ENCODE measurements at places on chromosomes 3 and 15. TPM values are rescaled to one million over a fixed set of nuclear protein-coding genes. Genes with fewer than 3 reads are reported as not detected.

Gene RYR3
- total RNA-seq = 3.4 TPM

Gene LPP
- 53.3 TPM for total RNA-seq

Gene ONECUT1
- total RNA-seq = 6.1 TPM

Gene OR5K1
- not detected for total RNA-seq

Gene MRPL3
- total RNA-seq = 175 TPM

Gene GALNT15
- total RNA-seq = not detected

Gene ADAMTS7
- total RNA-seq = 43.1 TPM

Gene C3orf70
- 1.8 TPM for total RNA-seq

Gene LNP1
- 8.7 TPM for total RNA-seq

Gene MORC1
- not detected for total RNA-seq

Gene PLA2G4E
- total RNA-seq = not detected

Gene TRPM7
- total RNA-seq = 32.4 TPM

Gene KCNMB2
- total RNA-seq = not detected

Gene GRIP2
- total RNA-seq = 6.9 TPM

- peak overlapping the region; percentile 94 for H3K27ac ChIP-seq
- H3K27me3 ChIP-seq = no peaks in the 10 kb centered on the region
- H3K4me3 ChIP-seq = peak overlapping the region; percentile 91
- no peak for DNase-seq
- peaks cover 3% of the 10 kb centered on the region for H3K4me1 ChIP-seq
Observed at GRCh38 chr3:40452562-40452875, 4.6 kb upstream of the RPL14 start.

DNA sequence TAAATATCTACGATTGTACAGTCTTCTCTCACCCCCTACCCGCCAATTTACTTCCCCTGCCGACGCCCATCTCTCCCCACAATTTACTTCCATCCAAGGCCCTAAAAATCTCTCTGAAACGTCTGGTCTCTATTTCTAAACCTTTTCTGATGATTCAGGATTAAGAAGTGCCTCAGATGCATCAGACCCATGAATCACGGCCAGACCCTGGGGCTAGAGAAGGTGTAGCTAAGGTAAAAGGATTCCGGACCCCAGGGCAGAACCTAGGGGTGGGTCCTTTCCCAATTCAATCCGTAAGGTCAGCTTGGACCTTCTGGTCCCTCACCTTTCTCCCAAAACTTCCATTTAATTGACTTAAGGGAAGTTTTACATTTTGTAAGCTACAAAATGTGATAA, 46.4 kb downstream of the LRIG1 start:
- no peak overlapping the region for H3K27ac ChIP-seq
- H3K27me3 ChIP-seq = no peaks in the 10 kb centered on the region
- H3K4me3 ChIP-seq = no peak overlapping the region
- H3K4me1 ChIP-seq = no peaks in the 10 kb centered on the region
- H3K36me3 ChIP-seq = peaks cover 11% of the 10 kb centered on the region

- H3K4me3 ChIP-seq = no peak overlapping the region
- H3K36me3 ChIP-seq = no peaks in the 10 kb centered on the region
- no peaks in the 10 kb centered on the region for H3K4me1 ChIP-seq
- H3K27ac ChIP-seq = no peak overlapping the region
- H3K27me3 ChIP-seq = no peaks in the 10 kb centered on the region
Observed at GRCh38 chr3:126916546-126916945, 66.4 kb upstream of the PLXNA1 start.

GRCh38 chr3:187974871-187975271, 179.1 kb upstream of the LPP start:
- H3K4me3 ChIP-seq = no peak overlapping the region
- no peak overlapping the region for H3K27ac ChIP-seq
- peaks cover 3% of the 10 kb centered on the region for H3K36me3 ChIP-seq
- no peaks in the 10 kb centered on the region for H3K4me1 ChIP-seq
- DNase-seq = no peak
- no peaks in the 10 kb centered on the region for H3K27me3 ChIP-seq

GRCh38 chr3:62835554-62836236, 39.5 kb downstream of the CADPS start:
- H3K27ac ChIP-seq = no peak overlapping the region
- no peaks in the 10 kb centered on the region for H3K4me1 ChIP-seq
- H3K27me3 ChIP-seq = no peaks in the 10 kb centered on the region
- no peaks in the 10 kb centered on the region for H3K36me3 ChIP-seq

- H3K27ac ChIP-seq = no peak overlapping the region
- no peaks in the 10 kb centered on the region for H3K27me3 ChIP-seq
- no peak overlapping the region for H3K4me3 ChIP-seq
- no peak for DNase-seq
Observed at GRCh38 chr3:99686469-99686868, 48.1 kb downstream of the COL8A1 start.

GRCh38 chr3:185847506-185847905, 22.7 kb upstream of the IGF2BP2 start:
- no peak for DNase-seq
- no peaks in the 10 kb centered on the region for H3K4me1 ChIP-seq
- no peak overlapping the region for H3K4me3 ChIP-seq
- H3K36me3 ChIP-seq = no peaks in the 10 kb centered on the region
- H3K27ac ChIP-seq = no peak overlapping the region

- no peaks in the 10 kb centered on the region for H3K27me3 ChIP-seq
- H3K4me1 ChIP-seq = no peaks in the 10 kb centered on the region
- H3K4me3 ChIP-seq = no peak overlapping the region
Observed at GRCh38 chr3:173688216-173688842, 290.8 kb downstream of the NLGN1 start.

GRCh38 chr15:89566181-89566580, 9.1 kb upstream of the TICRR start:
- DNase-seq = no peak
- no peaks in the 10 kb centered on the region for H3K4me1 ChIP-seq
- H3K36me3 ChIP-seq = no peaks in the 10 kb centered on the region
- no peaks in the 10 kb centered on the region for H3K27me3 ChIP-seq
- H3K4me3 ChIP-seq = no peak overlapping the region
- H3K27ac ChIP-seq = no peak overlapping the region

- H3K36me3 ChIP-seq = no peaks in the 10 kb centered on the region
- no peak overlapping the region for H3K27ac ChIP-seq
- no peaks in the 10 kb centered on the region for H3K27me3 ChIP-seq
- no peaks in the 10 kb centered on the region for H3K4me1 ChIP-seq
Observed at GRCh38 chr3:114608293-114608692, 314.5 kb downstream of the TIGIT start.

- no peak overlapping the region for H3K27ac ChIP-seq
- no peaks in the 10 kb centered on the region for H3K36me3 ChIP-seq
- no peaks in the 10 kb centered on the region for H3K27me3 ChIP-seq
- no peak for DNase-seq
- H3K4me3 ChIP-seq = no peak overlapping the region
Observed at GRCh38 chr3:158846803-158847451, 45.1 kb downstream of the MFSD1 start.

GRCh38 chr3:50658416-50658815, 16.3 kb upstream of the DOCK3 start:
- no peak overlapping the region for H3K4me3 ChIP-seq
- H3K27me3 ChIP-seq = no peaks in the 10 kb centered on the region
- no peaks in the 10 kb centered on the region for H3K4me1 ChIP-seq
- H3K36me3 ChIP-seq = no peaks in the 10 kb centered on the region

GRCh38 chr15:44286814-44287452, 1.6 kb upstream of the GOLM2 start:
- no peaks in the 10 kb centered on the region for H3K36me3 ChIP-seq
- H3K27ac ChIP-seq = no peak overlapping the region
- no peaks in the 10 kb centered on the region for H3K4me1 ChIP-seq
- DNase-seq = no peak

- H3K27ac ChIP-seq = no peak overlapping the region
- H3K36me3 ChIP-seq = peaks cover 4% of the 10 kb centered on the region
- H3K4me3 ChIP-seq = no peak overlapping the region
- no peaks in the 10 kb centered on the region for H3K4me1 ChIP-seq
- no peak for DNase-seq
Observed at GRCh38 chr3:49706456-49707112, 12.9 kb downstream of the AMIGO3 start.

- no peak for DNase-seq
- H3K4me1 ChIP-seq = no peaks in the 10 kb centered on the region
- no peak overlapping the region for H3K27ac ChIP-seq
- H3K36me3 ChIP-seq = no peaks in the 10 kb centered on the region
Observed at GRCh38 chr15:36449084-36449661, 130.3 kb upstream of the CDIN1 start.

DNA sequence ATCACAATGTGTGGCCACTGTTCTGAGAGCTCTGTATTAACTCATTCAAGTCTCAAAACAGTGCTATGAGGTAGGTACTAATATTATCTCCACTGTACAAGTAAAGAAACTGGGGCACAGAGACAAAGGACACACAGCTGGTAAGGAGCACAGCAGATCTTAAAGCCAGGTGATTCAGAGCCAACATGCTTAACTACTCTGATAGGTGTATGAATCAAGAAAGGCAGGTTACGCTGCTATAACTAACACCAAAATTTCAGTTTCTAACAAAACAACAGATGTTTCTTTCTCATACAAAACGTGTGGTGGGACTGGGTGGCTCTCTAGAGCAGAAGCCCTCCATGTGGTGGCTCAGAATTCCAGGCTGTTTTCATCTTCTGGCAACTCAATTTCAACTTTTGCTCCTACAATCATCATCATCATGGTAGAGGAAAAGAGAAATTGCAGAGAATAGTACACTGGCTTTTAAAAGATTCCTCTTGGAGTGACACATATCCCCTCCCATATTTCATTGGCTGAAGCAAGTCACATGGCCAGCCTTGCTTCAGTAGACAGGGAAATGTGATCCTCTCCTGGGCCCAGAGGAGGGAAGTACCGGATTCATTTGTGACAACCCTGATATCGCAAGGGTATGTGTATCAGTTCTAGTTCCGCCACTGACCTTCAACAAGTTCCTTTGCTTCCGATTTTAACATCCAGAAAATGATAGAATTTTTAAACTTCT, 126.2 kb upstream of the PTX3 start:
- H3K4me1 ChIP-seq = no peaks in the 10 kb centered on the region
- no peaks in the 10 kb centered on the region for H3K27me3 ChIP-seq
- H3K27ac ChIP-seq = no peak overlapping the region
- H3K36me3 ChIP-seq = no peaks in the 10 kb centered on the region
- no peak for DNase-seq
- H3K4me3 ChIP-seq = no peak overlapping the region

DNA sequence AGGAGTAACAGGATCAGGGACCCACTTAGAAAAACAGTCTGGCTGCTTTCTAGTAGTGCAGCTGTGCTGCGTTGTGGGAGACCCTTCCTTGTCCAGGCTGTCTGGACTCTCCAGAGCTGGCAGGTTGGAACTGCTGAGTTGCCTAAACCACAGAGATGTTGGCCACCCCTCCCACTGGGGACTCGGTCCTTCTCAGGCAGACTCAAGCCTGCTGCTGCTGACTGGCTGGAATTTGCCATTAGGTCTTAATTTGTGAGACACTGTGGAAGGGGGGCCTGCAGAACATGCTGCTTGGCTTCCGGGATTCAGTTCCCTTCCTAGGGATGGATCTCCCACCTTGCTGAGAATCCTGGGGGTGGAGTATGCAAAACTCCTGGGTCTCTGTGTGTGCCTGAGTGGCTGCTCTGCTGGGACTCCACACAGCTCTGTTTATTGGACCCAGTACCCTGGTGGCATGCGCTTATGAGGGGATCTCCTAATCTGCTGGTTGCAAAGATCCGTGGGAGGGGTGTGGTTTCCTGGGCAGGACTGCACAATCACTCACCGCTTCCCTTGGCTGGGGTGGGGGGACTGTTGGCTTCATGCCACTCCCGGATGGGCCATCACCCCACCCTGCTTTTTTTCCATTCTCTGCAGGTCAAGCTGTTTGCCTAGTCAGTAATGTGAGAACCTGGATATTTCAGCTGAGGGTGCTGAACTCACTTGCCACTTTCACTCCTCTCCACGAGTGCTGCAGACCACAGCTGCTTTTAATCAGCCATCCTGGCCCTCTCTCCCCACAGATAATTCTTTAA, 150.5 kb downstream of the CFAP20DC start:
- H3K27me3 ChIP-seq = no peaks in the 10 kb centered on the region
- no peak overlapping the region for H3K4me3 ChIP-seq
- H3K4me1 ChIP-seq = peaks cover 5% of the 10 kb centered on the region
- no peak overlapping the region for H3K27ac ChIP-seq
- H3K36me3 ChIP-seq = no peaks in the 10 kb centered on the region

GRCh38 chr15:55007561-55007960, 189.2 kb downstream of the RSL24D1 start:
- H3K4me1 ChIP-seq = no peaks in the 10 kb centered on the region
- no peaks in the 10 kb centered on the region for H3K27me3 ChIP-seq
- DNase-seq = no peak
- no peak overlapping the region for H3K4me3 ChIP-seq
- H3K27ac ChIP-seq = no peak overlapping the region

DNA sequence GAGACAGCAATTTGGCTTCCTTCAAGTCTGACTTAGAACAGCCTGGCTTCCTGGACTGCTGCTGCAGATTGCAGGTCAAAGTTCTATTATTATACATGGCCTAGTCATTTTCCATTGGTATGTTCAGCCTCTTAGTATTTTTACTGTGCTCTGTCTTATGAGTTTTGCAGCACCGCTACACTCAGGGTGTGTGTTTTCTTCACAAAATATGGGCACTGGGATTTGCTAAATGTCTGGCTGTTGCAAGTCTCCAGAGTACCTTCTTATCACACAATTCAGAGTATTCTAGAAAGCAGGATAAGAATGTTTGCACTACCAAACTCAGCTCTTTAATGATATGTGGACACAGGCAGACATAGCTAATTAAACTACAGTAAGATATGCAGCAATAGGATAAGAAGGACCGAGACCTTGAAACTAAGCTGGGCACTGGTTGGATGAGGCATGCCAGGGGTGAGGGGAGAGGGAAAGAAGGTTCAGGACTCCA, 203.0 kb upstream of the PDZRN3 start:
- H3K36me3 ChIP-seq = no peaks in the 10 kb centered on the region
- no peaks in the 10 kb centered on the region for H3K4me1 ChIP-seq
- no peak overlapping the region for H3K4me3 ChIP-seq
- DNase-seq = no peak
- no peak overlapping the region for H3K27ac ChIP-seq

- DNase-seq = no peak
- H3K27me3 ChIP-seq = no peaks in the 10 kb centered on the region
- H3K27ac ChIP-seq = no peak overlapping the region
- H3K36me3 ChIP-seq = peaks cover 50% of the 10 kb centered on the region
- no peak overlapping the region for H3K4me3 ChIP-seq
- peaks cover 3% of the 10 kb centered on the region for H3K4me1 ChIP-seq
Observed at GRCh38 chr15:101288905-101289513, 6.0 kb downstream of the SNRPA1 start.

GRCh38 chr3:171770689-171771620, 39.3 kb downstream of the PLD1 start:
- no peaks in the 10 kb centered on the region for H3K27me3 ChIP-seq
- no peak overlapping the region for H3K27ac ChIP-seq
- no peaks in the 10 kb centered on the region for H3K36me3 ChIP-seq

- no peak for DNase-seq
- no peaks in the 10 kb centered on the region for H3K4me1 ChIP-seq
- no peaks in the 10 kb centered on the region for H3K36me3 ChIP-seq
Observed at GRCh38 chr3:124044956-124045355, 53.0 kb upstream of the ROPN1 start.

DNA sequence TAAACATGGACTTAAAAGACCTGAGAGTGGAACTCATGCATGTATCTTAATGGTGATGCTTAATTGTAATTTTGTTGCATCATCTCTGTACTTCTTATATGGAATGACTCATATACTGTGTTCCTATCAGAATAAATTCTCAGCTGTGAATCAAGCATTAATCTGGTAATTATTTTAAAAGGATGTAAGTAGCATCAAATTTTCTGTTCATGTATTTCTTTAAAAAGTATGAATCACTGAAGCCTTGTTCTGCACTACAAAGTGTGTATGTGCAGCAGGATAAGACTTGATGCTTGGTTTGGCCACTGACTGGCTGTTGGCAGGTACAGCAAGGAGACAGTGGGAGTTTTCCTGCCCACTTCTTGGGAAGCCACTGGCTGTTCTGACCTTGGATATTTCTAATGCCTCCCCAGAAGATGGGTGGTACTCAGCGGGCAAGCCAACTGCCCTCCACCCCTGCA, 123.9 kb downstream of the ANO10 start:
- no peak overlapping the region for H3K27ac ChIP-seq
- no peak overlapping the region for H3K4me3 ChIP-seq
- H3K4me1 ChIP-seq = peaks cover 7% of the 10 kb centered on the region
- DNase-seq = no peak
- H3K36me3 ChIP-seq = no peaks in the 10 kb centered on the region
